ENCODE measurements at places on chromosomes 1 and 21.

DNA sequence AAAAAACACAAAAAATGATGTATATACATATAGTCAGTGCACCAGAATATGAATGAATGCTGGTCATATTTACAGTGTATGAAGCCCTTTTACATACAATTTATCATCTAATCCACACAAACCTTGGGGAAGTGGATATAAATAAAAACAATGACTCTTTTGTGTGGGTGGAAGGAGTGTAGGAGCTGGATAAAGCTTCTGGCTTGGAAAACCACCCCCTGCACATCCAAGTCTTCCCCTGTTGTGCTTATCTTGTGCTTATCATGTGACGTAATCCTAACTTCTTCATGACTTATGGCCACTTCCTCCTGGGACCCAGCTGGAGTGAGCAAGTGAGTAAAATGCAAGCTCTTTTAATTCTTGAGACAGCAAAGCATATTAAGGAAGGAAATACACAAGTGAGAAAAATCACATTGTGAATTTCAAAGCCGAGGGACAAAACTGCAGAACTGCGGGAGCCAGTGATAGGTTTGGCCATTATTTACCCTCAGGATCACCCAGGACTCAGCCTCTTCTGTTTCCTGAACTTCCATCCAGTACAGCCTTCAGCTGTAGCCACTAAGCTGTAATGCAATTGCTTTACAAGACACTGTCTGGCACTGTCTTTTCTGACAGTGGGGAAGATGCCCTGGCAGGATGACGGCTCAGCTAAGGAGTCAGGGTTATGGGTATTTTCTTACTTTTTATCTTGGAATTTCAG, 104.0 kb upstream of the PPM1J start:
- no peak for DNase-seq

GRCh38 chr1:34166625-34167361, 1.8 kb upstream of the CSMD2 start:
- no peak for DNase-seq

DNA sequence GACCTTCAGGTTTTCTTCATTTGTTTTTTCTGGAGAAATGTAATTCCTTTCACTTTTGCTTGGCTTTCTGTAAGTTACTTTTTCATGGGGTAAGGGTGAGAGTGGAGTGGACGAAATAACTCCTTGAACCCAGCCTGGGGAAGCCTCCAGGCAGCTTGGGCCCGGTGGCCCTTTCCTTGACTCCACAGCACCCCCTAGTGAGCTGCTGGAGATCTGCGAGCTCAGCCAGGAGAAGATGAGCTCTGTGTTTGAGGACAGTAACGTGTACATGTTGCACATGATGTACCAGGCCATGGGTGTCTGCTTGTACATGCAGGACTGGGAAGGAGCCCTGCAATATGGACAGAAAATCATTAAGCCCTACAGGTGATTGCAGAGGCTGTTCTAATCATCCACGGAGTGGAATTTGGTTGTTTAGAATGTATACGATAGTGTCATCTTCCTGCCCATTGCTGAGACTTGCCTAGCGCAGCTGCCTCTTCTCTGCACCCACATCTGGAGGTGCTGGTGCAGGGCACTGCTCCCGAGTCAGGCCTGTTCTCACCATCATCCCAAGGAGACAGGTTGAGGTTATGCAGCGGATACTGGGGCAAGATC, 51.0 kb downstream of the SMYD2 start:
- peak; percentile 20 for DNase-seq

DNA sequence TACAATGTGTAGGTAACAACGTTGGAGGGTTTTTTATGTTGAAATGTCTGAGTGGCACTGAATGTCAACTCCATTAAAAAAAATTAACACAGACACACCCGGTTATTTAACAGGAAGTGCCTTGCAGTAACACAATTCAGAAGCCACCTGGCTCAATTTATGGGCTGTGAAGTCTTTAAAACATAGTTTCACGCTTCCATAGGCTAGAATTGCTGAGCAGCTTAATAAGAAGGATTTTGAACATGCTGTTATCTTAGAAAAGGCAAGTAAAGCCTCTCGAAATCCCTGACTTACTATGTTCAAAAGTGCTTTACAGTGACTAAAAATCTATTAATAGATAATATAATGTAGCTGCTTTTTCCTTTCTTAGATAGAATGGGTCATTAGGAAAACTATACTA, 19.7 kb downstream of the SRSF4 start:
- no peak for DNase-seq

DNA sequence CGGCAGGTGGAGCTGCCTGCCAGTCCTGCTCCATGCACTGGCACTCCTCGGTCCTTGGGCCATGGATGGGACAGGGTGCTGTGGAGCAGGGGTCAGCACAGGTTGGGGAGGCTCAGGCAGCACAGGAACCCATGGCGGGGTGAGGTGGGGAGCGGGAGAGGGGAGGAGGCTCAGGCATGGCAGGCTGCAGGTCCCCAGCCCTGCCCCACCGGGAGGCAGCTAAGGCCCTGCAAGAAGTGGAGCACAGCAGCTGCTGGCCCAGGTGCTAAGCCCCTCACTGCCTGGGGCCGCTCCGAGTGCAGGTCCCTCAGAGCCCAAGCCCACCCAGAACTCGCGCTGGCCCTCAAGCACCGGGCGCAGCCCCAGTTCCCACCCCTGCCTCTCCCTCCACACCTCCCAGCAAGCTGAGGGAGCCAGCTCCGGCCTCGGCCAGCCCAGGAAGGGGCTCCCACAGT, 691 bp upstream of the GBP5 start:
- DNase-seq, result no peak

DNA sequence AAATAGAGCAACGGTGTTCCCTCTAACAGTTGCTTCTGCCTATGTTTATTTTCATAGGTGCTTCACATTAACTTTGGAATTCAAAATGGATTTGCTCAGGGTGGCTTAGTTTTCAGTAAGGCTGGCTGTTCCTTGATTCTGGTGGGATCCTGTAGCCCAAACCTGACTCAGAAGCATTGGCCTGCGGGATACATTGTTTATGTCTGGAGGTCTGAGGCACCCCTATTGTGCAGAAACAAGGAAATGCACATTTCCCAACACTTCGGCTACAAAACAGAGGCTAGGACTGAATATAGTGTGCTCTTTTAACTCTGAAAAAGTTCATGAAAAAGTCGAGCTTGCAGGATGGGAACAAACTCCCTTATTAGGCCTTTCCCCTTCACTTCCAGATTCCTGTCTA, 133.8 kb upstream of the F3 start:
- no peak for DNase-seq
